T-cell (primary cell): ENCODE measurements at places on chromosomes 12 and 14.

DNA sequence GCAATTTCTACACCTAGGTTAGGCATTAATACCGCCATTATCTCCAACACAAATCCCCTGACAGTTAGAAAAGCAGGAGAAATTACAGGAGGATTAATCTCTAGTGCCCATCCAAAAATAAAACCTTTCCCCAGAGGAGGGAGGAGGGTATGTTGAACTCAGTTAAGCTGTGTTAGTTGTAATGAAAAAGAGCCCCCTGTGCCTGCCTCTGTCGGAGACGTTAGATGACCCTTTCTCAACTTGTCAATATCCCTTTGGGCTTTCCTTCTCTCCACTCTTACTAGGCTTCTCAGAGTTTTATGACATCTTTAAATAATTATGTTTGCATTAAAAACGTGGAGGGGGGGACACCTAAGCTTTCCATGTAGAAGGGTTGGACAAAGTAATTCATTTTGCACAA lies 278.2 kb downstream of the PDZRN4 start:
- DNase-seq = no peak

DNA sequence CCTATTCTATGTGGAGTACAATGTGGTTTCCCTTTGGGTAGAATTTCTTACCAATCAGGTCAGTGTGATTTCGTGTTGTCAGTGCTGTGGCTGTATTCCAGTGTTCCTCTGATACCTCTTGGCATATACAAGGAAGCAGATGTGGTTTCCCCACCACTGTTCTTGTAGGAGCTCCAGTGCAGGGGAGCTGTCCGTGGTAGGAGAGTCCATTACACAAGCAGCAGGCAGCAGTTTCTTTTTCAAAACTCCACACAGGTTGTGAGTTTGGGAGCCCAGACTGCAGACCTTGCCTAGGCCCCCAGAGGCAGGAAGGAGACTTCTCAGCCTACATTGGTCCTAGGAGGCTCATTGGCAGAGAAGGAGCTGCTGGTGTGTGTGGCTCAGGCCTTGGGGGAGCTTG lies 452.8 kb downstream of the AACS start:
- DNase-seq = no peak

DNA sequence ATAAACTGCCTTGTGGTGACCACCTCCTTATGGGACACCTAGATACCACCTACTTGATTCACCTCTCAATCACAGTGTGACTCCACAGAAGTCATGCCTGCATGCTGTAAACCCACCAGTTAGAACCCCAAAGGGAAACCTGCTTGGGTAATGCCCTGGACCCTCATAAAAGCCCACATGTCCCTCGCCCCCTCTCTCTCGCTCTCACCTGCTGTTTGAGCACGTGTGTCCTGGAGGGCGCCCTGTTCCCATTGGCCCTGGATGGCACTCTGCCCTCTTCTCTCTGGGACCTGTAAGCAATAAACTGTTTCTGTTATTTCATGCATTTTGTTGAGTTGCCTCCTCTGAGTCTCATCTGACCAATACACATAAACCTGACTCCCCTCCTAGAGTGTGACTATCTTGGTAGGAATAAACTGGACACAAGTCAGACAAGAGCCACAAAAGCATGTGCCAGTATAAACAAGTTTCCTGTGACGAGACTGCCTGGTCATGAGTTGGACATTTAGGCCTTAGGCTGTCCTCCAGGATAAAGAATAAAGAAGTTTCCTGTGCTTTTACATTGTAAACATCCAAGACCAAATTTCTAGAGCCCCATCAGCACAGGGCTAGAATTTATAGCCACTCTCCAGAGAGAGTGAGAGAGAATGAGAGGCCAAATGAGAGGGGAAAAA lies 8.6 kb downstream of the IFI27L2 start:
- no peak for DNase-seq

DNA sequence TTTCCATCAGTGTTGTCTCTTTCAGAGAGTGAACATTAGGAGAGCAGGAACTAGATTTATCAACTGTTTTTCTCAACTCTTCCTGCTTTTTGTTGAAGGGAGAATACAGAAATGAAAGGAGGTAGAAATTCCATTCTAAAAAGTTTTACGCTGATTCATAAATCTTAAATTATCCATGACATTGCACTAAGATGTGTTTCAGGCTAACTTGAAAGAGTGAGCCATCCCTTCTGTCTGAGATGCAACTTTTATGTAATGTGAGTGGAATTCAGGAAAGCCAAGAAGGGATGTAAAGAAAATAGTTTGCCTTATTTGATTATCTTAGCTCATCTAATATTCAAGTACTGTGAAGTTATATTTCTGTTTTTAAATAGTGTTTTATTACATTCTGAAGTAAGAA lies 349.5 kb upstream of the RGS6 start:
- no peak for DNase-seq

GRCh38 chr12:6233121-6233971 lies 33.1 kb downstream of the CD9 start:
- DNase-seq = no peak

DNA sequence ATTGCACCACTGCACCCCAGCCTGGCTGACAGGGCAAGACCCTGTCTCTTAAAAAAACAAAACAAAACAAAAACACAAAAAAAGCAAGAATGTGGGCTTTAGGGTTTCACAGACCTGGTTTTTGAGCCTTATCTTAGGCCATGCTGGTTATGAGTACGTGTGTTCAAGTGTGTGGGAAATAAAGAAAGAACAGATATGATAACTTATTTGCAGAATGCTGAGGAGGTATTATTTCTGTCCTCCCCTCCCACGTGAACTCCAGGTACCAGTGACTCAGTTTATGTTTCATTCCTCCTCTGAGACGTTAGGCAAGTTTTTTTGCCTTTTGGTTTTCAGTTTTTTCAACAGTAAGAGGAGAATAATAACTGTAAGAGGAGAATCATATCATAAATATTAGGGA lies 49.3 kb downstream of the PCNX1 start:
- no peak for DNase-seq

GRCh38 chr14:21539189-21539940 lies 13.2 kb upstream of the SALL2 start:
- no peak for DNase-seq
